ENCODE measurements at places on chromosomes 11 and 22.

DNA sequence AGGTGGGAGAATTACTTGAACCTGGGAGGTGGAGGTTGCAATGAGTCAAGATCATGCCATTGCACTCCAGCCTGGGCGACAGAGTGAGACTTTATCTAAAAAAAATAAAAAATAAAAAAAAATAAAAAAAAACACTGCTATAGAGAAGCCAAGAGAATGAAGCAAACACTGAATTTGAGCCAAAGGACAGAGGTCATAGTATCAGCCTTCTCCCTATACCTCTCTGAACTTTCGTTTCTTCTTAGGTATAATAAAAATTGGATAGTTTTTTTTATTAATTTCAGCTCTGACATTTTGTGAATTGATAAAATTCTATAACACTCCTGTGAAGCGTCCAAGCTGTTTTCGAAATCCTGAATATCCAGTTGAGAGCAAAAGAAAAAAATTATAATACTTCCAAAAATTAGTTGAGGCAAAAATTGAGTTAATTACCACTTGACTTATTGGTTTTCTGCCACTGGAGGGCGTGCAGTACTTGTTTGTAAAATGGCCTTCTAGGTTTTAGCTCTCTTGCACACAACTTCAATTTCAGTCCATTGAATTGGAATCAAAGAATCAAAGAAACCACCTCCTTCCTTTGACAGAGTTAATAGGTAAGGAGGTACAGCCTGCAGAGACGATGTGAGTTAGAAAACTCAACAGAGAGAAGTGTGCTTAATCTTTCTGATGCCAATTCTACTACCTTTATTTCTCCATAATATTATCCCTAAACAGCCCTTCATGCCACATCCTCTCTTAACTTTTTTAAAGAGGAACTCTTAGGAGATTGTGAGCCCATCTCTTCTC lies 143.2 kb downstream of the BBOX1 start:
- DNase-seq: peak; percentile 72

- DNase-seq: peak; percentile 88
These were observed 24.2 kb downstream of the TSKU start for GRCh38 chr11:76807206-76807875.

- no peak for DNase-seq
These were observed 11.6 kb downstream of the MISFA start for GRCh38 chr11:18611196-18611595.

GRCh38 chr22:42635531-42635930 lies 4.9 kb downstream of the ATP5MGL start:
- DNase-seq: no peak

GRCh38 chr11:15059132-15059915 lies 14.1 kb upstream of the CALCB start:
- no peak for DNase-seq

GRCh38 chr22:37316405-37316804 lies 34.1 kb downstream of the CYTH4 start:
- no peak for DNase-seq

DNA sequence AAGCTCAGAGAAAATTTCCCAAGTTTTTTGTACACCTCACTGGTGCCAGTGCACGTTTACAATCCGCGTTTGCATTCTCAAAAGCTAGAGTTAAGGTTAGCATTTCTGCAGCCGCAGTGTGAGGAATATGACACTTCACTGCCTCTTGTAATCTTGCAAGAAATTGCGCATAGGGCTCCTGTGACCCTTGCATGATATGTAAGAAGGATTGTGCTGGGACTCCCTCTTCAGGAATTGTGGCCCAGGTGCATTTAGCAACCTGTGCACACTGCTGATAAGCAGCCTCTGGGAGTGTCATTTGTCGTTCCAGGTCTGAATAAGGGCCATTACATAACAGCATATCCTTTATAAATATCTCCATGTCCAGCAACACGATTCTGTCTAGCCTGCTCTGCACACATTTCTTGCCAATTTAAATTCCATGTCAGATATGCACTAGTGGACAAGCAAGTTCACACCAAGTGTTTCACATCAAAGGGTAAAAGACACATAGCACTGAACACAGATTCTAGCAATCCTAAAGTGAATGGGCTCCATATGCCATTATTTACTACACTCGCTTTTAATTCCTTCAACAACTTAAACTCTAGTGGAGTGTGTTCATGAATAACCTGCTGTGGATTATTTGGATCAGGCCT lies 69.2 kb upstream of the INCENP start:
- no peak for DNase-seq

DNA sequence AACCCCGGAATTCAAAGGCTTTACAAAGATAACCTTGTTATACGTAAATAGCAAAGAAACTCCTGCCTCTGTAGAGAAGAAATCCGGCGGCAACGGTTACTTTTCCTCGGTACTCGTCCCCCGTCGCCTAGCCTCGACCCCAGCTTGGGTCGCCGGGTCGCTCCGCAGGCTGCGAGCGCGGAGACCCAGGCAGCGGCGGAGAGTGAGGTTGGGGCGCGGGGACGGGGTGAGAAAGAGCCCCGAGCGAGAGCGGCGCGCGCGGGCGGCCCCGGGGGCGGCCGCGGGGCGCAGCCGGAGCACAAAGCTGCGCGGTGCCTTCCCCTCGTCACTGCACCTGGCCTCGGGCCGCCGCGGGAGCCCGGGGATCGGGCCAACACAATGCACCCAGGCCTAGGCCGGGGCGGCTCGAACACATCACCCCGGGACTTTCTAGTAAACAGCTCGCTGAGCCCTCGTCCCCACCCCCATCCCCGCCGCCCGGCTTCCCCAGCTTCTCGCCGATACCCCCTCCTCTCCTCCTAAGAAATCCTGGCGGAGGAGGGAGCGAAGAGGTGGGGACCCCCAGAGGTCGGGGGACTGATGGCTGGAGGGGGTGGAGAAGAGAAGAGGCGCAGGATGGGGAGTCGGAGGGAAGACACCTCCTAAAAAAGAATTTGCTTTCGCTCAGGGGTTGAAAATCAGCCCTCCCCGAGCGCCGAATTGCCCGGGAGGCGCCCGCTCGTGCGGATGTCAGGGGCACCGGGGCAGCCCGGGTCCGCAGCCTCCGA lies 845 bp downstream of the MPPED2 start:
- peak; percentile 84 for DNase-seq

GRCh38 chr11:134037046-134037908 lies 31.6 kb upstream of the JAM3 start:
- DNase-seq: peak; percentile 87

- DNase-seq: no peak
These were observed 28.0 kb downstream of the MOB2 start for GRCh38 chr11:1458340-1459218.

GRCh38 chr11:45225961-45226871 lies 59.9 kb downstream of the SYT13 start:
- no peak for DNase-seq

DNA sequence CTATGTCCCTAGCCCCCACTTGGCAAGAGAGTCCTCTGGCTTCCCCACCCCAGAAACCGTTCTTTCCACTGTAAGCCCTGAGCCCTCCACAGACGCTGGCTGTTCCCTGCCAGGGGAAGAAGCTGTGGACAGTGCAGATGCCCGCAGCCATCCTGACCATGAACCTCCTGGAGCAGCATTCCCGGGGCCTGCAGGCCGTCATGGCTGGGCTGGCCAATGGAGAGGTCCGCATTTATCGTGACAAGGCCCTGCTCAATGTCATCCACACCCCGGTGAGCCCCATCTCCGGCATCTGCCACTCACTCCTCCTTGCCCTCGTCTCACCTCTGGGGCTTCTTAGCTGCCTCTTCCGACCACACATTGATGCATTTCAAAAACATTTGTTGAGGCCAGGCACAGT lies 13.2 kb downstream of the BBS1 start:
- DNase-seq: no peak

GRCh38 chr22:42976217-42976933 lies 38.6 kb downstream of the PACSIN2 start:
- no peak for DNase-seq

- peak; percentile 16 for DNase-seq
These were observed 110.2 kb upstream of the SESN3 start for GRCh38 chr11:95341221-95341620.

DNA sequence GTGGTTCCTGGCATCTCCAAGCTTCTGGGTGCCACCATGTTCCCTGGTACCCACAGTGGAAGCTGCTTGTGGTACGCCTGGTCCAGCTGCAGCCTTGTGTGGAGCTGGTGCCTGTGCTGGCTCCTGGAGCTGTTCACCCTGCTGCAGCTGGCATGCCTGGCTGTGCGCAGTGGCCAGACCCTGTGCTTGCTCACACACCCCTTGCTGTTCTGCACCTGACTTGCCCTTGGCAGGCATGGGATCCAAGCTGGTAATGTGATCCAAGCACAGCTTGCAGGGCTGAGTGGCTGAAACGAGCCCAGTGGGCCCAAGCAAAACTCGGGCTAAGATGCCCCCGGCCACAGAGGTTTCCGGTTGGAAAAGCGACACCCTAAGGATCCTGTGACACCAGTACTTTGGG lies 104.7 kb upstream of the CLMP start:
- DNase-seq: no peak

DNA sequence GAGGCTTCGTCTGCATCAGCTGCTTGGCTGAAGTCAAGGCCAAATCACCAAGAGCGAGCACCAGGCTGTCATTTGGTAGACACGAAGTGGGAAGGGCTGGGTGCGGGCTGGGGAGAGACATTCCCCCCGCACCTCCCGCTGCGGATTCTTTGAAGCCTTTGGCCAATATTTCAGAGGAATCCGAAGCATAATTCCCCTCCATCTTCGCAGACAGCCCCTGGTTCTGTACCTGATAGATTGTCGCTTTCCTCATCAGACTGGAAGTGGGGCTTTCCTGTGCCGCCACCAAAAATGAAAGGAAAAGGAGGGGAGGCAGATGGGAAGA lies 15.3 kb downstream of the BLID start:
- DNase-seq: peak; percentile 77

DNA sequence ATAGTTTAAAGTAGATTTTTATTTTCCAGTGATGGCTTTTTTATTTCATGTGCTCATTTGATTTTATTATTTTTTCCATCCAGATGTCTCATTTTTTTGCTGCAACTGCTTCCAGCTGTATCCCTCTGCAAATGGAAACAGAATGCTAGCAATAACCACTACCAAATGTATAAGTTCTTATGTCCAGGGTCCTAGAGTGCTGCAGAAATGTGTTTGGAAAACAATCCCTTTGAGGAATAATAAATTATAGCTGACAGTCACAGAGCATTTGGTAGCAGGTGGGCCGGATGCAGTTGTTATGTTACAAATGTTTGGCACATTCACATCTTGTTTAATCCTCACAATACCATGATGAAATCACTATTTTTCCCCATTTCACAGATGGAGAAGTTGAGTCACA lies 300.7 kb upstream of the PDGFD start:
- no peak for DNase-seq
